Stimulated activated naive CD8-positive, alpha-beta T cell treated with anti-CD3 and anti-CD28 coated beads, Interleukin-15, amount 100 ng/mL, for 72 hours (primary cell): ENCODE measurements at places on chromosomes 2 and 18.
A peak's percentile ranks its signal among the peaks of the same experiment; 100 is the strongest.

GRCh38 chr2:65778137-65778536 lies 345.7 kb upstream of the SPRED2 start:
- DNase-seq: no peak

GRCh38 chr2:149451417-149452165 lies 121.2 kb downstream of the LYPD6 start:
- no peak for DNase-seq

GRCh38 chr2:167424221-167424620 lies 535.9 kb downstream of the XIRP2 start:
- DNase-seq: no peak

DNA sequence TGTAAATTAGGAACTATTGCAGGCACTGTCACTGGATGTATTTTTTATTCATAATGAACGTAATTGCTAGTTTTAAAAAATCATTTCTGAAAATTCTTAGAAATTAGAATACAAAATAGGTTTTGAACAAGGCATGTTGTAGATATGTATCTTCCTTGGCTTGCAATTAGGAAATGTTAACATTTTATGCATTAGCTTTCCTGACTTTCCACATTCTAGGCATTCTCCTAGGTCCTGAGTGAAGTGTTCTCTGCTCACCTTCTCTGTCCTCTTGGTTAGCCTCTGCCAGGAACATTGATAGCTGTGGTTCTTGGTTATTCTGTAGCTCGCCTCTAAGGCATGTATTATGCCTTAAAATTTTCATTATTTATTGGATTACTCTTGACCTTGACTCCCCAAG lies 130.3 kb downstream of the FHOD3 start:
- DNase-seq: no peak

- peak; percentile 8 for DNase-seq
These were observed 26.5 kb upstream of the RFX8 start for GRCh38 chr2:101501443-101501842.

DNA sequence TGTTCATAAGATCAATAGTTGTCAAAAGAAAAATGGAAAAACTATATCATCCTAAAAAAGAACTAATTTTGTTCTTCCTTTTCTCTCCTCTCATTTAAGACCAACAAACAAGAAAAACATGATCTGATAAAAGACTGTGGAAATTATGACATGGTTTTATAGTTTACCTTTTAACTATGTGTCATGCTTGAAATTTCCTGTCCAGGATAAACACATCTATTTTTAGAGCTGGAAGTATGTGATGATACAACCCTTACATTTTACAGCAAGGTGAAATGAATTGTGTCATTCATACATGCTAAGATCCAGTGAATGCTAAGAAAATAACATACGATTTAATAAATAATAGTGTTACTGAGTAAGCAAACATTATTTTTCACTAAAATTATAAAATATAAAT lies 89.9 kb downstream of the GULP1 start:
- DNase-seq: no peak

- no peak for DNase-seq
These were observed 84.1 kb downstream of the CDK15 start for GRCh38 chr2:201890453-201890852.

GRCh38 chr18:44786257-44786656 lies 105.6 kb downstream of the SETBP1 start:
- DNase-seq: no peak

DNA sequence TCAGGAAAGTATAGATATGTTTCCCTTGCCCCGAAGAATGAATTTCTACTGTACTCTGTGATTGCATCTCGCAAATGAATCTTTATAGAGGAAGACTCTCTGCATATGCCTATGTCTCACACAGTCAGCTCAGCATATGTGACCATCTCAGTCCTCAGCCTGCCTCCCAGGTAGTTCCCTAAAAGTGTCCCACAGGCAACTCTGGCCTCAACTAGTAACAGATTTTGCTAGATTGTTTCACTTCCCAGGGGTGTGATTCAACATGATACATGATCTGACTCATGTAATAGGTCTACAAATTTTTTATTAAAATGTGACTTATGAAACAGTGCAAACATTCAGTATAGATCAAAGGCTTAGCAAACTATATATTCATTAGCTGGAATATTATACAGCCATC lies 296.6 kb upstream of the CRIM1 start:
- no peak for DNase-seq

DNA sequence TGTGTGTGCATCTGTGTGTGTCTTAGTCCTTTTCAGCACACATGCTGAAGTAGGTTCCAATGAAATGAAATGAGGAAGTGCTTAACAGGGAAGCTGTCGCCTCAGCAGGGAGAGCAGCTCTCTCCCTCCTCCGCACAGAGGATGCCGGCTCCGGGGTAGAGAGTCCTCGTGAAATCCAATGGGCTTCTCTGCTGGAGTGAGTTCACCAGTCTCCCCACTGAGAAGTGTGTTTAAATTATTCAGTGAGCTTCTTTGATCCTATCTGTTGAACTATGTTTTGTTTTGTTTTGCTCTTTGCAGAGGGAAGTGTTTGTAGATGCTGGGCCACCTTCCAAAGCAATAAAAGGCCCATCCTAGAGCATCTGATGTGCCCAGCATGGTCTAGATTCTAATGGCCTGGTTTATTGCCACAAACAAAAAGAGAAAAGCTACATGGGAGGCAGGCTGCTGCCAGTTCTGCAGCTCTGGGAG lies 6.7 kb downstream of the PPP1R7 start:
- no peak for DNase-seq

GRCh38 chr18:63783394-63783793 lies 8.2 kb downstream of the SERPINB7 start:
- DNase-seq: no peak

DNA sequence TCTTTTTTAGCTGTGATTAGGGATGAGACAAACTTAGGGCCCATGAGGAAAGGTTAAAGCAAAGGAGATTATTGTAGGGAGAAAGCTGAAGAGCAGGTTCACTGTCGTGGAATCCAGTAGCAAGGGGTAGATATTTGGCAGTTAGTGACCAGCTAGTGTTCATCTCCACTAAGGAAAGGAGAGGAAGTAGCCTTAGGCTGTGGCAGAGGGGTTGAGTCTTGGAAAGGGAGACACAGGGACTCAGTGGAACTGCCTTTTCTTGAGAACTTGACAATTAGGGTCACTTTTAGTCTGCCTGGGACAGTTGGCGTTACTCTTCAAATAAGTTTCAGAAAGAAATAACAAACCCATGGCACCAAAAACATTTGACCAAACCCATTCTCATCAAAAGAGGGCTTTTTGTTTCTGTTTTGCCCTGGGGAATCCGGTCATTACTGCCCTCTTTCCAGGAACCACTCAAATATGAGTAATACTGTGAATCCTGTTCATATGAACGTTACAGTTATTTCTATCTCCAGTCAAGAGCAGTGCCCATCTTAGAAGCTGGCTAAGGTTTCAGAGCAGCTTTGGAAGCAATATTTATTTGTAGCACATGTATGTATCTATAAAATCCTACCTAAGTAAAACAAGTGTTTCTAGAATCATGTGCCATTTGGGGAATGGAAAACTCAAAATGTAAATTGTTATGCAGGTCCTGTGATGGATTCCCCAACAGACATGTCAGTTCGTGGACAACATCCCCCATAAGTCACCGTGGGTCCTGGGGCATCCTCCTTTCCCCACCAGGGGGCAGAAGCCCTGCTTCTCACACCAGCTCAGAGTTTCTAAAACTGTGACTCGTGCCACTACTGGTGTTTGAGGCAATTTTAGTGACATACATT lies 77.3 kb upstream of the PHLPP1 start:
- peak; percentile 58 for DNase-seq

DNA sequence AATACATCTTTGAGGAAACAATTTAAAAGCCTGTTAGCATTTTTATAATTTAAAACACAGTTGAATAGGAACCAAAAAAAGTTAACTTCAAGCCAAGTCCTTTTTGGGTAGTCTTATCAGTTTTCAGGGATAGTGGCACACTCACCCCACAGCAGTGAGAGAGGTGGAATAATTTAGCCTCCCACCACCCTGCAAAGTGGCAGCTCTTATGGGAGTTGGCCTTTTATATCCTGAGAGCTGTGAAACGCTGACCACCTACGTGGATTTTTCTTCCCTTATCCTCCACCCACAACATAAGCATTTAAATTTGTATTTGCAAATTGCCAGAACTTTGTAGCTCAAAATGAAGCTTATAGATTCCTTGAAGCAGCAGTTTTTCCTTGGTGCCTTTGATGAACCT lies 167.1 kb downstream of the MYO1B start:
- DNase-seq: no peak

DNA sequence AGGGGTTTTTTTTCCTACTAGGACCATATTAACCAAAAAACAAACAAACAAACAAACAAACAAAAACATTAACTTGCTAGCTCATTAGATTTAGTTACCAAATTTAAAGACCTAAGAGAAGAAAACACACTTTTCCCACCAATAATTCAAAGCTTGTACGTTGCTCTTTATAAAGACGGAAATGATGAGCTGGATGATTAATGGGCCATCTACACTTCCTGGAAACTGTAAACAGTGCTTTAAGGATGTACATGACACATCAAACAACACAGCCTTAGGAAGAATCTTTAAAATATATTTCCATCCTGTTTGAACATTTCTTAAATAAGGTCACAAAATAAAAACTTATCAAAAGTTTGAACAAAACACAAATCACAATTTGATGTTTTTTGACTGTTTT lies 982 bp downstream of the BMP10 start:
- DNase-seq: no peak

- no peak for DNase-seq
These were observed 60.8 kb downstream of the LIMS1 start for GRCh38 chr2:108594982-108595464.

GRCh38 chr18:60113396-60113795 lies 213.6 kb downstream of the PMAIP1 start:
- DNase-seq: no peak

DNA sequence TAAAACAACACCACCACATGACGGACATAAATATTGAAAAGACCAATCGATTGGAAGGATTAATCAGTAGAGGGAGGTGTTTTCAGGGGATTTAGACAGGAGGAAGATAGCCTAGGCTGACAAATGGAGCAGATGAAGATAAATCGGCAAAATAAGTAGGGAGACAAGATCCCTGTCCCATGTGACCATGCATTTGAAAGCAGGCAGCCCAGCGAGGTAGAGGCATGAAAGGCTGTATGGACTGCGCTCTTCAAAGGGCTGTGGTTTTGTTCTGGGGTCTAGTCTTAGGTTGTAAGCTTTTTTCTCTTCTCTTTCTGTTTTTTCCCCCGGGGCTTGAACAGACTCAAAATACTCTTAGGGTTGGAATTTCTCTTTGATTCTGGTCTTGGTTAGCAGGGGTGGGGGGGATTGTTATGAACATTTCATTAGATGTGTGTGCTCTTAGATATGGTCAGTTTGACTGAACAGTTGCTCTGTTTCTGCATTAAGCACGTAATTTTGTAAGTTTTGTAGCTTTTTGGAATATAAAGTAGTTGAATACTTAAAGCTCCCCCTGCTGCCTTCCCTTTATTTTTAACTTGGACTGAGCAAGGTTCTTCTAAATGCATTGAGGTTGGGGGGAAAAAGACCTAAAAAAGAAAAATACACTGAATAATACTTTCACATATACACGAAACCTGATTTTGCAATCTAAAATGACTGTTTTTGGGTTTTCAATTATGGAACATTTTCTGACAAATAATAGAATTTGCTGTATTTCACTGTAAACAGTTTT lies 32.2 kb downstream of the ZNF532 start:
- DNase-seq: no peak

- no peak for DNase-seq
These were observed 34.2 kb upstream of the KCNJ3 start for GRCh38 chr2:154664248-154664647.

- no peak for DNase-seq
These were observed 51.8 kb downstream of the ROCK2 start for GRCh38 chr2:11292464-11293255.

DNA sequence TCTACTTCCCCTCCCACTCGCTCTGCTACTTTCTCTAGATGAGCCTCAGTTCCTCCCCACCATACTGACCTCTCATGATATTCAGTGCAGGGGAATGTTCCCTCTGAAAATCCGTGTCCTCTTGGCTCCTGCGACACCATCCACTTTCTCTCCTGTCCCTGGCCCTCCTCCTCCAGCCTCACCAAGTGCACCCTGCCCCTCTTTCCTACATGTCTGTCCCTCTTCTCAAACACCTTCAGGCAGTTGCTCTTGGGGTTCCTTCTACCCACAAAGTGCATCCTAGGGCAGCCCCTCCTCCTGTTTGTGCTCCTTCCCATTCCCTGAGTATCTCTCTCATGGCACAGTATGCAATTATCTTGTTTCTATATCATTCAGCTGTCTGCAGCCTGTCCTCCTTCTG lies 246.4 kb upstream of the RAB6C start:
- no peak for DNase-seq

GRCh38 chr2:195898505-195899191 lies 170.0 kb downstream of the DNAH7 start:
- no peak for DNase-seq

- DNase-seq: no peak
These were observed 13.0 kb downstream of the RRM2 start for GRCh38 chr2:10135296-10136089.

GRCh38 chr2:39731546-39731945 lies 47.5 kb downstream of the THUMPD2 start:
- DNase-seq: no peak

GRCh38 chr2:198913394-198914152 lies 544.2 kb downstream of the SATB2 start:
- DNase-seq: no peak

- no peak for DNase-seq
These were observed 348.1 kb downstream of the CCDC85A start for GRCh38 chr2:56531668-56532420.

DNA sequence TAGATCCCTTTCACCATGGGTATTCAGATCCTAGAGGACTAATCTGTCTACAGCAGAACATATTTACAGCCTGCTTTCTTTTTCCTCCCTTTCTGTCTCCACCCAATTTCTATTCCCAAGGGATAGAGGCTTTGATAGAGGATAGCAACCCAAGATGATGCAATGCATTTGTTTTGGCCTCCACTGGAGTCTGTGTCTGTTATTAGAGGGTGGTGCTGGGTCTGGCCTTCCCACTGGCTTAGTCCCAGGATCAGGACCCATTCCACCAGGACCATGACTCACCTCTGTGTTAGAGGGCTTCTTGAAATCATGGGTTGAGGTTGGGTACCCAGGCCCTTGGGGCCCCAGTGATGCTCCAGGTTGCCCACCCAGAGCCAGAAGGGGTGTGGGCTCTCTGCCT lies 239.7 kb upstream of the TNP1 start:
- DNase-seq: no peak

GRCh38 chr18:52596748-52597435 lies 256.9 kb downstream of the DCC start:
- no peak for DNase-seq

DNA sequence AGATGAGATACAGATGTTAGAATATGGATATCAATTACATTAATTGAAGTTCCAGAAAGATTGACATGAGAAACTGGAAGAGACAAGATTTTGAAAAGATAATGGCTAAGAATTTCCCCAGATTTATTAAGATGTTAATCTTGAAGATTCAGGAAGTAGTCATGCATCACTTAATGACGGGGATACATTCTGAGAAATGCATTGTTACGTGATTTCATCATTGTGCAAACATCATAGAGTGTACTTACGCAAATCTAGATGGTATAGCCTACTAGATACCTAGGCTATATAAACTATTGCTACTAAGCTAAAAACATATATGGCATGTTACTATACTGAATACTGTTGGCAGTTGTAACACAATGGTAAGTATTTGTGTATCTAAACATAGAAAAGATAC lies 6.8 kb upstream of the CHMP3 start:
- DNase-seq: no peak
